ENCODE measurements at places on chromosomes 7 and 10.
A peak's percentile ranks its signal among the peaks of the same experiment; 100 is the strongest.

DNA sequence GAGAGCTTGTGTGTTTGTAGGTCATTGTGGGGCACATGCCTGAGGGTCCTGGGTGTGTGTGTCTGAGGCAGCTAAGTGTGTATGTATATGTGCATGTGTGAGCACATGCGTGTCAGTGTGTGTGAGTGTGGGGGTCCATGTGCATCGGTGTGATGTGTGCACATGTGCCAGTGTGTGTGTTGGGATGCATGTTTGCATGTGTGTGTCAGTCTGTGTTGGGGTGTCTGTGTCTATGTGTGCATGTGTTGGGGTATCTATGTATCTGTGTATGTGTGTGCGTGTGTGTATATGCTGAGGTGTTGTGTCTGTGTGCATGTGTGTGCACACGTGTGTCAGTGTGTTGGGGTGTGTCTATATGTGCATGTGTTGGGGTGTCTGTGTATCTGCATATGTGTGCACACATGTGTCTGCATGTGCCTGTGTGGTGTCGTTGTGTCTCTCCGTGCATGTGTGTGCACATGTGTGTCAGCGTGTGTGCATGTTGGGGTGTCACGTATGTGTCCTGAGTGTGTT, 33.3 kb downstream of the PWWP2B start:
- no peak for DNase-seq

DNA sequence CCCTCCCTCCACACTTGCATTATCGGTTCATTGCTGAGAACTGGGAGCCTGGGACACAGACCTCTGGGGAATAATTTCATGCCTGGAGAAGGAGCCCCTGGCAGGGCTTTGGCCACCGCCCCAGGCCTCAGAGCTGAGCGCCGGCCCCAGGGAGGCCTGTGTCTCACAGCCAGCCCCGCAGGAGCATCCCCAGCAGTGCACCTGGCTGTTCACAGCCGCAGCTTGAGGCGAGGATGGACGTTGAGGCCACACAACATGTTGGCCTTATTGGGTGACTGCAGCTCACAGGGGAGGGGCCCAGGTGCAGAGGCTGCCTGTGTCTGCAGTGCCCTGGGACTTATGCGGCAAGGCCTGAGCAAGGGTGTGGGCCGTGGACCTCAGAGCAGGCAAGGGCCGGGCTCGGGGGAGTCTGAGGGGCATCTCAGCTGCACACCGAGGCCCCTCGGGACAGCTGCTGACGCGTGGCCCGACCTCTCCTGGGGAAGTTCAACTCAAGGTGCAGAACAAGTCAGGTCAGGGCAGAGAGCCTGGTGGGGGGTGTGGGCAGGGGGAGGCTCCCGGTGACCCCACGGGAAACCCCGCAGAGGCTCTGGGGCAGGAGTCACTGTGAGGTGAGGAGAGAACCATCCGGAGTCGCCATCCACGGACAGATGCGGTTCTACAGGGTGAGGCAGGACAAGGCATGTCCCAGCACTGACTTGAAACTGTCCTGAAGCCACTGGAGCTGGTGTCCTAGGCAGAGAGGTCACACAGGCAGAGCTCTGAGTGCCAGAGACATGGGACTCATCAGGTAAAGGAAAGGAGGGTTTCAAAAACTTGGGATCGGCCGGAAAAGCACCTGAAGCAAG, 13.1 kb upstream of the UBE3C start:
- DNase-seq = no peak

DNA sequence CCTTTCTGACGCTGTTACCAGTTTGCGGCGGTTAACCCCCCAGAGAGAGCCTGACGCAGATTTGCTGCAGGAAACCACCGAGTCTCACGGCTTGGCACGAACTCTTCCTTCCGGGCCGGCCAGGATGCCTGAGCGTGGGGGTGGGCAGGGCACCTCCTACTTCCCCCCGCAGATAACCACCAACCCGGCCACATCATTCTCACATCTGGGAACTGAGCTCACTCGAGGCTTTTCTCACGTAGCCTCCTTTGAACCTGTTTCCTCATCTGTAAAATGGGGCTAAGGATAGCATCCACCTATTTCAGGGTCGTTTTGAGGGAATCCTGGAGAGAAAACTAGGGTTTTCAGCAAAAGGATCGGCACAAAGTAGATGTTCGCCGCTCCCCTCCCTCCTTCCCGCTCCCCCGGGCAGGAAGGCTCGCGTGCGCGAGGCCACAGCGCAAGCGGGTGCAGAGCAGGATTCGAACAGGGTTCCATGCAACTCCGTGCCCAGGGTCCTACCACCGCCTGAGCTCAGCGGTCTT, 23.6 kb downstream of the DDIT4 start:
- no peak for DNase-seq

DNA sequence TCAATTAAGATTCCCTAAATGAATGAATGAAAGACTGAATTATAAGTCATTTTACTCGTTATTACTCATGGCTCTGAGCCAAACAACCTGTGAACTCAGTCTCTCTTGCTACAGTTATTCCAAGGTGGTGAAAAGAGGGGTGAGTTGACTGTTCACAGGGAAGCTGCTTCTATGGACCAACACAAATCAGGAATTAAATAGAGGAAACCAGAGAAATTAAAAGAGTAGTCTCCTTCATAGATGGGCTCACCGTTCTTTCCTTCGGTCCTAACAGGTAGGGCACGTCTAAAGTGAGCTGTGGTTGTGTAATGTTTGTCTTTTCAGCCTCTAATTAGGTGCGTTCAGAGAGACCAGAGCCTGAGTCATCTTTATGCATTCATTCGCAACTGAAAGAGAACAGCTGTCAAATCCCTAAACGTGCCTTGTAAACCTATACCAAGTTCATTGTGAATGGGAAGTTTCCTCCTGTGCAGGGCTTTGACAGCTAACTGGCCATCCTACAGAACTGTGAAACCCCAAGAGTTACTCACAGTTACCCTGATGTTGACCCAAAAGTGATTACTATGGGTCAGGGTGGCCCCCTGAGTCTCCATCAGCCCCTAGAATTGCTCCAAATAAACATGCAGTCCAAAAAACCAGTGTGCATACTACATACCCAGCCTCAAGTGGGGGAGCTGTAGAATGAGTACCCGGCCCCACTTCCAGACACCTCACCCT, 18.2 kb upstream of the C10orf53 start:
- DNase-seq = peak; percentile 3

DNA sequence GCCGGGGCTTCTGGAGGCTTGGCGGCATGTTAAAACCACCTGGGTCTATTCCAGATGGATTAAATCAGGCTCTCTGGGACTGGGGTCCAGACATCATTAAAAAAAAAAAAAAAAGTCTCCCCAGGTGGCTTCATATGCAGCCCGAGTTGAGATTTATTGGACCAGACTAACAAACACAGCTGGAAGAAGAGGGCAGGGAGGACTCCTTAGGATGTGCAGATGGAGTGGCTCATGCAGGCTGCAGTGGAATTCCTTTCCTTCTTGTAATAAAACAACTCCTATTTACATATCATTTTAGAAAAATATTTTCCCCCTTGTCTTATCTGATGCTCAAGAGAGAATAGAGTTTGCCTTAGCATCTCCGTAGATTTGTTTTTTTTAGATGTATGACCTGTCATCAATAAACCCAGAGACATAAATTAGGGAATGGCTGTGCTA, 238.1 kb downstream of the CAMK1D start:
- DNase-seq = no peak

DNA sequence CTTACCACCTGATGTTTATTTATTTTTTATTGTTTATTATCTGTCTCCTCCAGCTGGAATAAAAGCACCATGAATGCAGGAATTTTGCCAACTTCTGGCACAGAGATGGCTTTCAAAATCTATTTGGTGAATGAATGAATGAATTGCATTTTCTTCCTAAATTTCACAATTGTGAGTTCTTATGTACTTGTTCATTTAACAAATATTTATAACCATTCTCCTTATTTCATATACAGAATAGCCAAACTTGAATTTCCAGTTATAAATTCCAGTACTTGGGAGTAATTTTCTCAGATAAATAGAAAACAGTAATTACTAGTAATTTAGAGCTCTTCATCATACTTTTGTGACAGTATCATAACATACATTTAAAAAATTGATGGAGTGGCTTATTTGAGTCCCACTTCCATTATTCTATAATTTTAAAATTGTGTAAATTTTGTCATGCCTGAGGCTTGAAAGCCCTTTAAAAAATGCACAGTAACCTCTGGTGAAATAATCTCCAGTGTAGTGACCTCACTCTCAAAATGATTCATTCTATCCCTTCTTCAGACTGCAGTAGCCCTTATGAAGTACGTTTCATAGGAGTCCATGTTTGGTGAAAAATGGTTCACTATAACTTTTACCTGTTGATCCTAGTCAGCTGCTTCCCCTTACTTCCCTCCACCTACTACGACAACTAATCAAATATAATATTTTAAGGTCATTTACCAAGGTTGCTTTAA, 40.0 kb upstream of the SRI start:
- no peak for DNase-seq

DNA sequence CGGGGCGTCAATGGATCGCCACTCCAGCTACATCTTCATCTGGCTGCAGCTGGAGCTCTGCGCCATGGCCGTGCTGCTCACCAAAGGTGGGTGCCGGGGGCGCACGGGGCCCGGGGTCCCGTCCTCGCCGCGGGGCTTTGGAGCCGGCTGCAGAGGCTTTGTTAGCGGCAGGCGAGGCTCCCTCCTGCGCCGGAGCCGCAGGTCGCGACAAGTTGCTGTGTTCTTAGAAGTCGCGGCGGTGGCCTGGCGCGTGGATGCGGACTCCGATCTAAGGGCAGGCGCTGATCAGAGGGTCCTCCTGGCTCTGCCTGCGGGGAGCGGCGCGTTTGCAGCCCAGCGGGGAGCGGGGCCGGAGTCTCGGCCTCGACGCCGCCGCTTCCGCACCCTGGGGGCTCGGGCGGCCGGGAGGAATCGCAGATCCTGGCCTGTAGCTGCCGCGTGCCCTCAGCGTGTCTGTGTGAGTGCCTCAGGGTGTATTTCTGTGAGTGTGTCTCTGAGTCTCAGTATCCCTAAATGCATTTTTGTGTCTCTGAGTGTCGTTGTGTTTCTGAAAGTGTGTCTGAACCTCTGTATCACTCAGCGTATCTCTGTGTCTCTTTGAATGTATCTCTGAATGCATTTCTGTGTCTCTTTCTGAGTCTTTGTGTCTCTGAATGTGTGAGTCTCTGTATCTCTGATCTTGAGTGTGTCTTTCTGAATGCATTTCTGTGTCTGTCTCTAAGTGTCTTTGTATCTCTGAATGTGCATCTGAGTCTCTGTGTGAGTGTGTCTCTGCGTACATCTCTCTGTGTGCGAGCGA, 766 bp downstream of the BAMBI start:
- DNase-seq = no peak

DNA sequence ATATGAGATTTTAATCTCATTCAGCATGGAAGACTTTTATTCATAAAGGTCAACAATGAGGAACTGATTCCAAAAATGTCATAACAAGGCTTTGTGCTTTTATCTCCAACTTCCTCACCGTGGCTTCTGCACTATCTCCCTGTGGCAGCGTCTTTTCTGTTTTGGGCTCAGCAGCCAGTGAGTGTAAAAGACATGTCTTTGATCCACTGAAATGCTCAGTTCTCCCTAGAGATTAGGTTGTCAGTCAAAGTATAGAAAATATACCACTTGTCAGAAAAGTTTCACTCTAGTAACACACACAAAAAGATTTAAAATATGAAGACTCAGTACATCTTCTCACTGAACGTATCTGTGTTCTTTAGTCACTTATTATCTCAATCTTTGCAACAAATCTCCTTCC, 901.8 kb upstream of the ZWINT start:
- DNase-seq = no peak

- no peak for DNase-seq
These were observed 77.3 kb upstream of the ARMC3 start for GRCh38 chr10:22850541-22850940.

DNA sequence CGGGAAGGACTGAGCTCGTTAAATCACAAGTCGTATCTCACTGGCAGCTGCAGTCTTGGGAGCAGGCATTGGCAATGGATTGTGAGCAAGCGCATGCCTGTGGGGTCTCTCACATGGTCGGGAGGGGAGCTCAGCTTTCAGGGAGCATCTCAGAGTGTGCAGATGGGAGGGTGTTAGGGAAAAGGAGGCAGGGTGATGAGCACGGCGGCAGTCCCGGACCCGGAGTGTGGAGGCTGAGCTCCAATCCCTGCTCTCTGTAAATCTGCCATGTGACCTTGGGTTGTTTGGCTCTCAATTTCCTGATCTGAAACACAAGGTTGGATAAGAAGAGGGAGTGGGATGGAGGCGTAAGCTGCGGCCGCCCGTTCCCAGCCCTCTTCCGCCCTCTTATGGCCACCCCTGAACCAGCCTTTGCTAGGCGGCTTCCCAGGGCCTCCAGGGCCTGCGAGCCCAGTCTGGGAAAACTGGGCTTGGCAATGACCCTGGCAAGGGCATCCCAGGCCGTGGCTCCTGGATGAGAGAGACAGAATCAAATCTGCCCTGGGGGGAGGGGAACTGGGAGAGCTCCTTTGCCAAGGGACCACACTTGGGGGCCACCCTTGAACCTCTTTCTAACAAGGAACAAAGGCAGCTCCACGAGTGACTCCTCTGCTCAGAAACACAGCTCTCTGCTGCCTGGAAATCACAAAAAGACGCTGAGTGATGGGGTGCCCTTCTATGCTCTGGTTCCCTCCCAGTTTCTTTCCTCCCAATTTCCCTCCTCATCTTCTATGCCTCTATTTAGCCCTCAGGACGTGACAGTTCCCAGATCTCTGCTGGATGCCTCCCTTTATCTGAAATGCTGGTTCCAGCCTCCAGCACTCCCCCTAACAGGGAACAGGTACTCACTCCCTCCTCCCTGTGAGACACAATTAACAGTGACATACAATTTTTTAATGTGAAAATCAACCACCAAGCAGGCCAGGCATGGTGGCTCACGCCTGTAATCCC, 41.7 kb upstream of the LOXL4 start:
- peak; percentile 89 for DNase-seq

- DNase-seq = no peak
These were observed 603.9 kb downstream of the PTPRN2 start for GRCh38 chr7:157983502-157984422.
